ENCODE measurements at places on chromosomes 4 and X.

DNA sequence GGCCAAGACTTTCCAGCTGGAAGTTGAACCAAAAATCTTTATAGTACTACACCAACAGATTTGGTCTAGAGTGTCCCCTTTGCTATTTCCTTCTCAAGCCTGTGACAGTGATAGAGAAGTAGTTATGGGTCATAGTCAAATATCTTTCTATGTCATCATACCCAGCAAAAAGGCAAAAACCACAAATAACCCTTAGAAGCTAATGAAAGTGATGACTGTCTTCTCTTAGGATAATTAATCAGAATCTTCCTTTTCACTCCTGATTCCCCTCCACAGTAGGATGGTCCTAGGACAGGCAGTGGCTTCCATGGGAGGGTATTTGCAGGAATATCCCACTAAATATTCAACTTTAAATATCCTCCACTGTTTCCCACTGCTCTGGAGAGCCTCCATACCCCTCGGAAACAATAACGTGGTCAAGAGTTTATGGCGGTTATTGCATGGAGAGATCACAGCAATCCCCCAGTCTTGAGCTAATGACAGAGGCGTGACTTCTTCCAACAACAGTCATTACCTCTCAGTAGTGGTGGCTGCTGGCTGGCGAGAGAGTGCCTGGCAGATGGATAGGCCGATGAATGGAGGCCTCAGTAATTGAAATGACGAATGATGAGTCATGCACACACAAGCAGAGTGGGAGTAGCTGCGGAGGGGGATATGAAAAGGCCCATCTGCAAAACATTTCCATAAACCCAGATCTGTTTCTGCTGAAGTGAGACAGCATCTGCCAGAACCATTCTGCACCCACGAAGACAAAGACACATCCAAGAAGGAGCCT is 154.9 kb downstream of the STK32B start:
- DNase-seq, result no peak

GRCh38 chrX:63718010-63718694 is 66.9 kb downstream of the ARHGEF9 start:
- DNase-seq, result no peak

DNA sequence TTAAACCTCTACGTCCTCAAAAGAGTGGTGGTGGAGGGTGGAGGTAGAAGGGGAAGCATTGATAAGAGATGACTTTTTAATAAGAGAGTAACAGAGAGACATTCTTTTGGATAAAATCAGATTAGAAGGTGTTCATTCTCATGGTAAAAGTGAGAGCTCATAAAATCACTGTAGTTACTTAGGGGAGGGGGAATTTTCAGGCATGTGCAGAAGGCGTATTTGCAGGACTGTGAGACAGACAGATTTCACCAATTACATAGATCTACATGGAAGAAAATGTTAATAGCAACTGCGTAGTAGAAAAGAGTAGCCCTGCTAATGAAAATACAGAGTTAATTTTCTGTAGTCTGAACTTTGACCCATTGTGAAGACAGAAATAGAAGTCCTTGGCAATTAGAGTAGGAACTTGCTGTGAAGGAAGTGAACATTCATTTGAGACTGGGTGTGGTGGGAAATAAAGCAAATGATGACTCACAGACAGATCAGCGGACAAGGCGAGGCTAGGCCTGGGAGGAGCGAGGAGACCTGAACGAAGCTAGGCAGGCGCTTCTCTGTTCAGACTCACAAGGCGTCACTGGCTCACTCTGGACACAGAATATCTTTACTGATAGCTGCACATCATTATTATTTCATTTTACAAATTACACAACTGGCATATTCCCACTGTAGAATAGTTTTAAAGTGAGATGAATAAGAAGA is 57.2 kb upstream of the FAM9C start:
- no peak for DNase-seq

DNA sequence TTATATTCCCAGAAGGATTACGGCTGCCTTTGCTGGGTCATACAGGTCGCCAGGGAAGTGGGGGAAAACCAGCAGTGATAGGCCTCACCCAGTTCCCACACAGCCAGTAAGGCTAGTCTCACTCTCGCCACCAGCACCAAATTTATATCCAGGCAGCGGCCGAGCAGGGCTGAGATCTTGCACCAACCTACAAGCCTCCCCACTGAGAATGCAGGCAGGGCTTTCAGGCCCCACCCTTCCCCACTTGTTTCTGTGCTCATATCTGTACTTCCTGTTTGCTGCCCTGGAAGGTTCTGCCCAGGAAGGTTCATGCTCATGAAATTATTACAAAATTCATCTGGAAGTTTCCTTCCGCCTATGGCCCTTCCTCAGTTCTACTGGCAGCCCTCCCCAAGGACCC is 179.7 kb downstream of the STIM2 start:
- no peak for DNase-seq

- DNase-seq, result no peak
These were observed 10.1 kb upstream of the MPP1 start for GRCh38 chrX:154815274-154815818.

GRCh38 chr4:51958199-51958968 is 61.8 kb downstream of the LRRC66 start:
- DNase-seq, result no peak

DNA sequence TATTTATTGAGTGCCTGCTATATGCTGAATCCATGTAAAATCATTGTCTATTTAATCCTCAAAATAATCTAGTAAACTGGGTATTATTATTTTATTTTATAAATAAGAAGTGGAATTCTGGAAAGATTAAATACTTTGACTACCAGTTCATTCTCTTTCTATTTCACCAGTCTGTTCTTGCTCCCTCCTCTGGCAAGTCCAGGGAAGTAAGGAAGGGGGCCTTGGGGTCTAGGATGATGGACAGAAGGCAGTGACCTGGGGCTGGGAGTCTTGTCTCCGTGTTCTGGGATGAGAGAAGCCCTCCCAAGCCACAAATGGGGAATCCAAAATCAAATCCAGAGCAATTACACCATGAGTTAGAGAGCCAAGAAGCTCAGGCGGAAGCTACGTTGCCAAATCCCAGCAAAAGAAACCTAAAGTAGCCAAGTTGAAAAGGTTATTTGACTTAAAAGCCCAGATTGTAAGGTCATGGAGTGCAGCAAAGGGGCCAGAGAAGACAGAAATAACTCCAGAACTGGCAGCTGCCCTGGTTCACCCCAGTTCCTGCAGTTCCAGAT is 28.3 kb upstream of the PARM1 start:
- DNase-seq, result no peak

DNA sequence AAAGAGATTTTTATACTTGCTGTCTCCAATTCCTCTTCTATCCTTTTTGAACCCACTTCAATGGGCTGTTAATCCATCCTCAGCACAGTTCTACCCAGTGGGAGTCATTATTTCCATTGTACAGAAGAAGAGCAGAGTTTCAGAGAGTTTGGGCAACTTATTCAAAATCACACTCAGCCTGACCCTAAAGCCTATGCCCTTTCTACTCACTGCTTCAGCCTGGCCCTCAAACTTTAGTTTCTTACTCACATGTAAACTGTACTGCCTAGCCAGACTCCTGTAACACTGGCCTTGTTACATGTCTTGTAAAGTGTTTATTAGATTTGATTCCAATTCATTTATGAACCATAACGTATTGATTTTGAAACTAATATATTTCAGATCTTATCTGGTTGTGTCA is 25.1 kb upstream of the USO1 start:
- DNase-seq, result no peak

DNA sequence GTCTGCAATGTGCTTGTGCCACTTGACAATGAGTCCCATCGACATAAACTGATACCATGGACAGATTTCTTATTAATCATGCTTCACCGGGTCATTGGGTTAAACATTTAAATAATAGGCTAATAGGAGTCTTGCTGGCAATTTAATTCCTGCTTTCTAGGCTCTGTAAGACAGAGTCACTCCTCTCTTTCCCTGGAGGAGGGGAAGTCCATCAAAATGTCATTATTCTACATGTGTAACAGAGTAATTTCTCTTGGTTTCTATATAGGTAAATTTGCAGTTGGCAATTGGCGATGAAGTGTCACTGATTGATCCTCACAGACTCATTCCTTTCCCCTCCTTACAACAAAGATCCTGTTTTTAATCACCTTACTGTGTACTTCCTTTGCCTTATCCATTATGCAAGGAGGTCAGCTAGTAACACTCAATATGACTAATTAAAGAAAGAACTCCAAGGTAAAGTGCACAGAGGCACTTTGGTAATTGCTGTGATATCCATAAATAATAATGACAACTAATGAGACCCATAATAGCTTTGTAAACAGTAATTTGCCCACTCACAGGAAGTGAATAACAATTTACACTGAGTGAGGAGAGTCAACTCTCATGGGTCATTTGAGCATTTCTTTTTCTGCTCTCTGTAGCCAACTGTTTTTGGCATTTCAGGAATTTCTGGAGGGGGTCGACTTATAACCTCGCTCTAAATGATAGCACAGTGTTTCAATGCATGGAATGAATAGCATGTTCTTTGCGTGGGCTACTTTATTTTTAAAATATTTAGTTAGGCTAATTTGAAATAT is 184.0 kb downstream of the UGT8 start:
- DNase-seq, result no peak

GRCh38 chr4:70559211-70559830 is 32.7 kb upstream of the AMBN start:
- peak; percentile 33 for DNase-seq

- no peak for DNase-seq
These were observed 51.4 kb upstream of the LRAT start for GRCh38 chr4:154692304-154692818.

DNA sequence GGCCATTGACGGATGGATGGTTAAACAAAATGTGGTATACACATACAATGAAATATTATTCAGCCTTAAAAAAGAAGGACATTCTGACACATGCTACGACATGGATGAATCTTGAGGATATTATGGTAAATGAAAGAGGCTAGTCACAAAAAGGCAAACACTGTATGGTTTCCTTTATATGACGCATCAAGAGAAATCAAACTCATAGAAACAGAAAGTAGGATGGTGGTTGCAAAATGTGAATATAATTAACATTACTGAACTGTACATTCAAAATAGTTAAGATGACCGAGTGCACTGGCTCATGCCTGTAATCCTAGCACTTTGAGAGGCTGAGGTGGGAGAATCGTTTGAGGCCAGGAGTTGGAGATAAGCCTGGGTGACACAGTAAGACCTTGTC is 9.5 kb upstream of the CASK start:
- no peak for DNase-seq

GRCh38 chr4:32485956-32486355 is 1765.8 kb downstream of the PCDH7 start:
- DNase-seq, result no peak

GRCh38 chr4:4991541-4992099 is 27.6 kb downstream of the CYTL1 start:
- no peak for DNase-seq

DNA sequence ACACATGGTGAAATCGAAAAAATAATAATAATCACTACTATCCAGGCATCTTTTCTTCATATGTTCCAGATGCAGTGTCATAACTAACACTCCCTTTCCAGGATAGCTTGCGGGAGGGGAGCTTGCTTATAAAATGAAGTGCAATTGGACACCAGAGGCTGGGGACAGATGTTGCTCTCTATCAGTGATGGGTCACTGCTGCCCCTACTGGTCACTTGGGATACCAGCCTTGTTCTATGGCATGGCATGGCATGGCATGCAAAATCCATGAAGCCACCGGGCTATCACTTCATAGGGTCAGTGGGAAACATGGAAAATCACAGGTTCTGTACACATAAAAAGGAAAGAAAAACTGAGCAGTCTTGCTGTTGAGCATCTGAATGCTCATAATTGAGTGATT is 168.1 kb downstream of the GLRA2 start:
- no peak for DNase-seq

- no peak for DNase-seq
These were observed 28.3 kb upstream of the CLDN24 start for GRCh38 chr4:183350317-183351071.

GRCh38 chr4:38416450-38417014 is 247.5 kb upstream of the KLF3 start:
- DNase-seq, result no peak

GRCh38 chr4:158253350-158253980 is 43.2 kb downstream of the TMEM144 start:
- peak; percentile 3 for DNase-seq

- no peak for DNase-seq
These were observed 34.1 kb downstream of the PLS3 start for GRCh38 chrX:115595049-115595448.

DNA sequence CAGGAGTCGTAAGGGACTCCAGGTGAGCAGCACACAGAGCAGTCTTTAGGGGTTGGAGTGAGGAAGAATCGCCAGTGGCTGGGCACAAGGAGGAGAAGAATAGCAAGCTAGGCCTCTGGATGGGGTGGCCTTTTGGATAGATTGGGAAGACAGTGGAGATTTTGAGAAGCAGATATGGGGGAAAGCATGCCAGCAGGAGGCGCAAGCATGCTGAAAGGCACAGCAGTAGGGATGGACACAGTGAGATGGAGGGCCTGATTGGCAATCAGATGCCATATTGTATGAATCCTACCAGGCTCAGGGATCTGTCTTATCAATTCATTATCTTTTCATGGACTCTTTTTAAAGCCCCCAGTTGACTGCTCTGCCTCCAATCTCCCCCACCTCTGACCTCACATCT is 60.4 kb upstream of the MAGEA4 start:
- DNase-seq, result no peak

GRCh38 chr4:86398187-86398586 is 38.3 kb upstream of the MAPK10 start:
- DNase-seq, result no peak

- DNase-seq, result no peak
These were observed 54.4 kb upstream of the HGFAC start for GRCh38 chr4:3387154-3387942.

GRCh38 chr4:93394545-93395081 is 433.9 kb upstream of the ATOH1 start:
- DNase-seq, result no peak

DNA sequence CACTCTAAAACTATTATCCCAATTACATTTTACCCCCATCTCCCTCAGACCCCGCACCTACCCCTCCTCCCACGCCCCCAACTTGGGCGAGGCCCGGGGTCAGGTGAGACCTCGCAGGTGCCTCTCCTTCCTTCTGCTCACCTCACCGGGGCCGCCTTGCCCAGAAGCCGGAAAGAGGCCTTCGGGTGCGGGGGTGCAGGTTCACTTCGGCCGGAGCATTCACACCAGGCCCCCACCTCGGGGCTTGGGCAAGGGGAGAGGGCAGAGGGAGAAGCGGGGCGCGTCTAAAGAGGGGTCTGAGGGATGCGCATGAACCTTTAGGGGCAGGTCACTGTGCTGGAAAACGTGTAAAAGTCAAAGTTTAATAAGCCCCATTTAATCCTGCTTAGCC is 427 bp downstream of the ZNF182 start:
- no peak for DNase-seq

- DNase-seq, result no peak
These were observed 67.8 kb upstream of the ATP6AP2 start for GRCh38 chrX:40513012-40513411.

DNA sequence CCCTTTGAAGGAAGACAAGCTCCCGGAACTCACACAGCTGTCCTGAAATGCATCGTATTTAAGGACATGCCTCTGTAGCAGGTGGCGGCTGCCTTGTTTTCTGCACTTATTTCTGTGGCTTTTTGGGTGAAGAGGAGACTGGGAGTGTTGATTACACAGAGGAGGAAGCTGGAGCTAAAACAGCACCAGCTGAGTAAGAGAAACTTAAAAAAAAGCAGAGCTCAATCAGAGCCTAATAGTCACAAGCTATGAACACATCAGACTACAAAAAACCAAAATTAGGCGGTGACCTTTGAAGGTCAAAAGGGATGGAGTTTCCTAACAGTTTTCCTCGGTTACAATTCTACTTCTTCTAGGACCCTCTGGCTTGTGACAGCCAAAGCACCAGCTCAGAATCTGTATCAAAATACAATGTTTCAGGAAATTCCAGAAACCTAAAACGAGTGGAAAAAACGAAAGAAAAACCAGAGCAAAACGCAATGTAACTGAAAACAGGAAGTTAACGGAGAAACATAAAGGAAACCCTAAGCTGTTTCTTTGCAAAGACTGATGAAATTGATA is 13.5 kb downstream of the PRKX start:
- DNase-seq, result no peak
